ENCODE measurements at places on chromosomes 7 and 10.

DNA sequence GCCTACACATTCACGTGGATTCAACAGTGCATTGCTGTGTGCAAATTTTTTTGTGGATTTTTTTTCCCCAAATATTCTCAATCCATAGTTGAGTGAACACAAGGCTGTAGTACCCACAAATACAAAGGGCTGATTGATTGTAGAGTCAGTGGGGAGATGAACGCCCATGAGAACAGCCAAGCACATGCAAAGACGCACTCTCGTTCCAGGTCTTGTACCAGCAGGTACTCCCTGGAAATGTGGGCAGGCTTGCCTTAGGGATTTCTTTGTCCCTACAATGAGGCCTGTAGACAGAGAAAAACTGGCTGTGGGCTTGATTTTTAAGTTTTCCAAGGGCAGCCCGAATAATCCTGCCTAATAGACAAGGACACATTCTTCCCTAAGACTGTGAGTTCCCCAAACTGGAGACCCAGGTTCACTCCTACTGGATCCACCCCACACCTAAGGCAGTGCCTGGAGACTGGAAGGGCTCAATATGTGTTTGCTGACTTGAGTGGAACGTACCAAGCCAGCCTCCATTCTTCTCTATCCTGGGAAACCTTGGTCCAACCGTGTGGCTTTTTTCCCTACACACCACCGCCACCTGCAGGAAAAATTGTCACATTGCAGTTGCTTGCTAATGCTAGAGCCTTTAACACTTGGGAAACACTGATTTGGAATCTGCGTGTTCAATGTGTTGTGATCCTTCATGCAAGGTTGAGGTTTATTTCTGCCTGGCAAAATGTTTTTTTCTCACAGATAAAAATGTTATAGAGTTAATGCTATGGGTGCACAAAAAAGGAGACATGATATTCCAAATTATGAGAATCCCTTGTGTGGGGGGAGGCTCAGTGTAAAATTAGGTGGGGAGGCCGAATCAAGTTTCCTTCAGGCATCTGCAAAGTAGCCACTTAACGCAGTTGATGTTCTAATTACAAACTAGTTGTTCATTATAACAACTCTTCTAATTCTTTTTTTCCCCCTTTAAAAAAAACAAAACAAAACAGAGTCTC lies 49.3 kb downstream of the PPP1R17 start:
- peak; percentile 76 for DNase-seq

DNA sequence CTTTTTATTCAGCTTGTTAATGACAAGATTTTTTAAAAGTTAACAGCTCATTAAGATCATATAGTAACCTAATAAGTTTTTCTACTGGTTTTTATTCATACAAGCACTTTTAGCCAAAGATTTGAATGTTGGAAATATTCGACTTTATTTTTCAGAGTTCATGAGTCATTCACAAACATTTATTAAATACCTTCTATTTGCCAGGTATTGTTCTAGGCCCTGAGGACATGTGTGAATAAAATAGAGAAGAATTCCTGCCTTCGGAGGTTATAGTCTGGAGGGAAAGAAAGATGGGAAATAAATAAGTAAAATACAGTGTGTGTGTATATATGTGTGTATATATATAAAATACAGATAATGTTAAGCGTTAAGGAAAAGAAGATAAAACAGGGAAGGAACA lies 31.5 kb downstream of the BTAF1 start:
- no peak for DNase-seq

DNA sequence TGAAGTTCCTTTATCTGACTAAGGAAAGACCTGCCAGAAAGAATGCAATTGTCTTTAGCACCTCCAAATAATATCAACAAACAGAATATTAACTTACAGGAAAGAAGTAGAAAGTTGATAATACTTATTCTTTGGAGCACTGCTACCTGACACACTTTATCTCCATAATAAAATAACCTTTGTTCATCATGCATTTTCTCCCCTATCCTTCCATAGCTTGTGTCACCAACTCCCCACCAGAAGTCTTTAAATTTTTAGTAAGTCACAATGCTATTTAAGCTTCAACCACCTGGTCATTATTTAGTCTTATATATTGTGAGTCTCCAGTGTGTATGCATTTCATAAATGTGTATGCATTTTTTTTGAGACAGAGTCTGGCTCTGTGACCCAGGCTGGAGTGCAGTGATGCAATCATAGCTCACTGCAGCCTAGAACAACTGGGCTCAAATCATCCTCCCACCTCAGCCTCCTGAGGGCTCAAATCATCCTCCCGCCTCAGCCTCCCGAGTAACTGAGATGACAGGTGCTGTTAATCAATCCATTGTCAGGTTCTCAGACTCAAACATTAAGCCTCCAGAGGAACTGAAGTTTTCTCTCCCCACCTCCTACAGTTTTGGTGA lies 7.3 kb upstream of the CYP3A43 start:
- no peak for DNase-seq

DNA sequence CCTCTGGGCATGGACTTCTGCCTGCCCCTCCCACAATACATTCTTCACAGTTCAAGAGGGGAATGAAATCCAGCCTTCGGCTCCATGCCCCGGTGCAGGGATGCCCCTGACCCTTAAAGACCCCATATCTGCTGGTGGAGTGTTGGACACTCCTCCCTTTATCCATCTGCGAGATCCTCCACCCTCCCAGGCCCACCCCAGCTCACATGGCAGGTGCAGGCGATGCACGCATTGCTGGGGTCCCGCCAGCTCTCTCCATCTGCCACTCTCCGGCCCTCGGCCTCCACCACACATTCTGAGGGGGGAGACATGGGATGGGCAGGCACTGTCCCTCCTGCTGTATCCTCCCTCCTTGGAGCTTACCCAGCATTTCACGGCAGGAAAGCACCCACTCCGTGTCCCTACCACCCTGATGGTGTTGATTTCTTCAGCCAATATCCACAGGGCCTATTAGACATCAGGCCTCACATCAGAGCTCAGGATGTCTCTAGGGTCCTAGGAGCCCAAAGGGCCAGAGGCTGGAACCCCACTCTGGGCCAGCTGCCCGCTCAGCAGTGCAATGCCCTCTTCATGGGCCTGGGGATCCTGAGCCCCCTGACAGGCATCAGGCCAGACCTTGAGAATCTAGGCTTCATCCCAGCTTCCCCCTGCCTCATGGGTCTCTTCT lies 18.3 kb downstream of the ATP6V1F start:
- no peak for DNase-seq

- DNase-seq: no peak
Observed at GRCh38 chr7:73941836-73942551, 81.0 kb downstream of the TMEM270 start.

DNA sequence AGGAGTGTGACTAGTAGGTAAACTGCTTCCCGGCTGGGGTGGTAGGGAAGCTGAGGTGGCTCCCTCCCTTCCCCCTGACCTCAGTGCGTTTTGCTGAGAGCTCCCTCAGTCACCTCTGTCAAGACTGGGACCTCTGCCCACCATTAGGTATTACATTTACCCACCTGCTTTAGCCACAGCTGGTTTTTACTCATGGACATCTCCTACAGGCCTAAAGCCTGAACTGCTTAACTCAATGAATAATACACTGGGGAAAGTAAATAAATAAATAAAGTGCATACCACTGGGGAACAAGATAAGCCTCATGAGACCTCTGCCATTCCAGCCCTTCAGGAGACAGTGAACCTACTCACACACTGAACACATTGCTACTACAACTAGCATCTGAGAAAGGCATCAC lies 38.9 kb upstream of the CDK13 start:
- DNase-seq: no peak

DNA sequence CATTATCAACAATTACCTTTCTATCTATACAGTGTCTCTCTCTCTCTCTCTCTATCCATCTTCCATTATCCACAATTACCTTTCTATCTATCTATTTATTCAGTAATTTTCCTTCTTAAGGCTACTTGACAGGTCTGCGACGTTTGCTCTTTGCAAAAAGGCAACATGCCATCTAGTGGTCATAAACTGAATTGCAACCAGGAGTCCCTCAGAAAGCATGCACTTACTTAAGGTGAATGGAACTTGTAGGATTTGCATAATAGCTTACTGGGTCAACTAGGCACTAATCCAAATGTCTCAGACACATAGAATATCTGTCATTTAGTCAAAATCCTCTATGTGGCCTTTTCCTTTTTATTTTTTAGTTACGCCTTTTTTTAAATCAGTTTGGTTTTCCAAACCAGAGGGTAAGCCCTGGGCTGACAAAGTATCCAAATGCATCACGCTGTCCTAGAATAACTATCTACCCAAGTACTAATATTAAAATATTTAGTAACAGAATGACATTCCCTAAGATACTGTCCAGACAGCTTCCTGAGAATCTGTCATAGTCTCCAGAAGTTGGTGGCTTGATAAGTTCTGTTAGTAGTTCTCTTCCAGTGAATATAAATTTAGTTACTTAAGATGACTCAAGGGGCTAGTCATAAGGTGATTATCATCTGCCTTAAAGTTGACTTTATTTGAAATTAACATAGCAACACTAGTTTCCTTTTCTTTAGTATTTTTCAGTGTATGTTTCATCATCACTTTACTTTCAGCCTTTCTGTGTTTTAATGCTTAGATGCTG lies 208.3 kb downstream of the PPP1R3A start:
- peak; percentile 64 for DNase-seq

GRCh38 chr10:117884592-117884991 lies 162.1 kb downstream of the RAB11FIP2 start:
- no peak for DNase-seq

GRCh38 chr10:133460208-133460769 lies 6.5 kb downstream of the SCART1 start:
- DNase-seq: no peak

DNA sequence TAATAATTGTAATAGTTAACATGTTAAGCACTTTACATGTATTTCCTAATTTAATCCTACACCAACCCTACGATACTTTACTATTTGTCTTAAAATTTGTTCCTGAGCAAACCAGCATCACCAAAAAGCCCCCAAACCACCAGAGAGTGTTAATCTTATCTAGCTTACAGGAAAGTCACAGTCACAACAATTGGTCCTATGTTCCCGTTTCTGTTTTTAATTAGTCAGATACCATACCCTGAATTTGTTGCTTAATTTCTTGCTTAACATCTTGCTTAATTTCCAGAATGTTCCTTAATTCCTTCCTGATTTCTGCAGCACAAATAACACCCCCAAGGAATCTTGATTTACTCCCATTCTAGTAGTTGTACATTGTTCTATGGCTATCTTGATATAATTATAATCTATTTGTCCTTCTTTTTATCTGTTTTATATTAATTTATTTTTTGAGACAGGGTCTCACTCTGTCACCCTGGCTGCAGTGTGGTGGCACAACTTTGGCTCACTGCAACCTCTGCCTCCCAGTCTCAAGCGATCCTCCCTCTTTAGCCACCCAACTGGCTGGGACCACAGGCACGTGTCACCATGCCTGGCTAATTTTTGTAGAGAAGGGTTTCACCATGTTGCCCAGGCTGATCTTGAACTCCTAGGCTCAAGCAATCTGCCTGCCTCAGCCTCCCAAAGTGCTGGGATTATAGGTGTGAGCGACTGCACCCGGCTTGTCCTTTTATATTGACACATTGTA lies 6.6 kb upstream of the PDSS1 start:
- no peak for DNase-seq

GRCh38 chr10:52617346-52617745 lies 155.2 kb downstream of the MBL2 start:
- no peak for DNase-seq

GRCh38 chr7:158726277-158726807 lies 21.7 kb upstream of the NCAPG2 start:
- no peak for DNase-seq

- peak; percentile 54 for DNase-seq
Observed at GRCh38 chr10:13074563-13075451, 25.2 kb upstream of the OPTN start.

DNA sequence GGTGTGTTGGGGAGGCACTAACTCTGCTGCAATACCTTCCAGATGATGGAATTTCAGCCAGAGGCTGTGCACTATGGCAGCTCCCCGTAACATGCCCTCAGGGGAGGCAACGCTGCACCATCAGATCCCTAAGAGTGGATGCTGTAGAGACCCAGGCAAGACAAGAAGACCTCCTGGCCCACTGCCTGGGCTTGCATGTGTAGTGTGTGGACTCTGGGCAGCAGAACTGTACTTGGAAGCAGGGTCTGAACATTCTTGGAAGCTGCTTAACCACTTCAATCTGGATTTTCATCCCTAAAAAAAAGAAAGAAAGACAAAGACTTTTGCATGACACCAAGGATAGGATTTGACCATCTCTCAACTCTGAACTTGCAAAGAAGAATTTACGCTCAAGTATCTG lies 297.5 kb upstream of the NRP1 start:
- DNase-seq: no peak

GRCh38 chr7:44536090-44536489 lies 5.0 kb downstream of the NPC1L1 start:
- no peak for DNase-seq

- no peak for DNase-seq
Observed at GRCh38 chr10:132102071-132102716, 36.4 kb downstream of the JAKMIP3 start.

DNA sequence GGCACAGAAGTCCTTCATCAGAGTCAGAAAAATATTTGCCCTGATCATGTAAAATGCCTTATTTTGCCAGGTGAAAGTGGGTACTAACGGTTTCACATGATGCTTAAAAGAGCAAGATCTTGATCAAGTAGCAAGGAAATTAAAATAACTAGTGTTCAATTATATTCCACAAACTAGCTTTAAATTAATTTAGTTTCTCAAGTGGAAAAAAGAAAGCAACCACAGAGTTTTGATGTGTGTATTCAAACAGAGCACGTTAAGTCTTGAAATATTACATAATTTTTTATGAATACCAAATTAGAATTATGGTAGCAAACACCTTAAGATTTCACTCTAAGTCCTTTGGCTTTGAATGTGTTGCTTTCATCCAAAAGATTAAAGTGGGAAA lies 47.3 kb downstream of the PIP4K2A start:
- no peak for DNase-seq

DNA sequence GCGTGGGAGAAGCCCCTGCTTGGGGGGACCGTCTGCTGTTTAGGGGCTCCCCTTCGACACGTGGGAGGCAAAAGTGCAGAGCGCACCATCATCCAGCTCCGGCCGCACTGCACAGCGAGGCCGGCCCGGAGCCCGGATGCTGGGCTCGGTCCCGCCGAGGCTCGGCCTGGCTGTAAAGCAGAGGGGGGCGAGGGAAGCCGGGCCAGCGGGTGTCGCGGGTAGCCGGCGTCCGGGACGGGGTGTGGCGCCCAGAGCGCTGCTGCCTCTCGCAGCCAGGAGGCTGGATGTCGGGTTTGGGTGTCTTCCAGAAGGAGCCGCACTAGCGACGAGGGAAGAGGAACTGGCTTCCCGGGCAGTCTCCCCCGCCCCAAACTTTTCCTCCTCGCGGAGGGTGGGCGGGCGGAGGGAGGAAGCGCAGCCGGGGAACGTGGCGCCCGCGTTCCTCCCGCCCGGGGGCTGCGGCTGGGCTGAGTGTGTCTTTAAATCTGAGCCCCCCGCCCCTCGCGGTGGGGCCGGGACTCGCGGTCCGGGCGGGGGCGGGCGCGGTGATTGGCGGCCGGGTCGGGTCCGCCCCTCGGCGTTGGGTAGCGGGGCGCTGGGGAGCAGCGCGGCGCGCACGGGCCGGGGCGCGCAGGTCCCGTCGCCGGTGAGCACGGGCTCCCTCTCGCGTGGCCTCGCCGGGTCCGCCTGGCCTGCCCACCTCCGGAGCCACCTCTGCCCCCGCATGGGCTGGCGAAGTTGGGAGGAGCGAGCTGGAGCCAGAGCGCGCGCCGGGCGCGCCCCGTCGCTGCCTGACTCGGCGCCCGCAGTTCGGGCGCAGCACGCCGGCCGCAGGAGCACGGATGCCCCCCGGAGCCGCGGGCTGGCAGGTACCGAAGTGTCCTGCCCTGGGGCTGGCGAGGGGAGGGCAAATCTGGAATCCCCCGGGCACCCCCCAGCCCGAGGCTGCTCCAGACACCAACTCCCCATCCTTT lies at the start of gene PALD1:
PALD1 (plus strand) TSS at position 577 of the 974 bp plus-strand sequence. CDS start 47,185 bp downstream, outside the sequence.
- peak; percentile 50 for DNase-seq

Measured in NCI-H1417 (cell line).